ENCODE measurements at places on chromosomes 11 and 22.
A peak's percentile ranks its signal among the peaks of the same experiment; 100 is the strongest.

GRCh38 chr11:118147502-118147901, 5.1 kb downstream of the SCN4B start:
- DNase-seq: no peak

DNA sequence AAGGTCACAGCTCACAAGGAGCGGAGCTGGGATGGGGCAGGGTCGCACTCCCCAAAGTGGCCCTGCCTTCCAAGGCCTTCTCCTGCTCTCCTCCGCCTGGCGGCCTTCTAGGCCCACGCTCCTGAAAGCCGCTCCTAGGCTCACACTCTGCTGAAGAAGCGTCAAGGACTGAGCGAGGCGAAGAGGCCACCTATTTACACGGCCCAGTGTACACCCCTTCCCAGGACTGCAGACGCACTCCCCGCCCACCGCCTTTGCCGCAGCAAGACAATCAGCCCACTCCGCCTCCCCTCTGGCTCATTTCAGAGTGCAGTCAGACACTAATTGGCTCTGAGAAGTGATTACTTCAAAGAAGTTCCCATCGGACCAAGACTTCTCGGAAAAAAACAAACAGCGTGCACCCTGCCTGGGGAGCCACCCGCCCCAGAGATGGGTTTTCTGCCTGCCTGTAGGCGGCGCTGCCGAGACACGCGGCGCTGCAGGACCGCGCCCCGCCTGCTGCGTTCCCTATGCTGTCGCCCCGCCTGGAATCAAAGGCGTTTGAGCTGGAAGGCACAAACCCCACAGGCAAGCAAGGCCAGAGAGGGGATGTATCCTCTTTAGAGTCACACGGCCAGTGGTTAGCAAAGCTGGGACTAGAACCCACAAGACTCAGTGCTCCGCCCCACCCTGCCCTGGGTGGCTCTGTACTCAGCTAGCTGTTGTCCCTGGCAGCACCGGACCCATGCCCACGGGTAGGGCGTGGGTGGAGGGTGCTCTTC, 414.8 kb downstream of the BUD13 start:
- peak; percentile 88 for DNase-seq

- DNase-seq: peak; percentile 84
These were observed 75.8 kb downstream of the GGTLC2 start for GRCh38 chr22:22720201-22720723.

DNA sequence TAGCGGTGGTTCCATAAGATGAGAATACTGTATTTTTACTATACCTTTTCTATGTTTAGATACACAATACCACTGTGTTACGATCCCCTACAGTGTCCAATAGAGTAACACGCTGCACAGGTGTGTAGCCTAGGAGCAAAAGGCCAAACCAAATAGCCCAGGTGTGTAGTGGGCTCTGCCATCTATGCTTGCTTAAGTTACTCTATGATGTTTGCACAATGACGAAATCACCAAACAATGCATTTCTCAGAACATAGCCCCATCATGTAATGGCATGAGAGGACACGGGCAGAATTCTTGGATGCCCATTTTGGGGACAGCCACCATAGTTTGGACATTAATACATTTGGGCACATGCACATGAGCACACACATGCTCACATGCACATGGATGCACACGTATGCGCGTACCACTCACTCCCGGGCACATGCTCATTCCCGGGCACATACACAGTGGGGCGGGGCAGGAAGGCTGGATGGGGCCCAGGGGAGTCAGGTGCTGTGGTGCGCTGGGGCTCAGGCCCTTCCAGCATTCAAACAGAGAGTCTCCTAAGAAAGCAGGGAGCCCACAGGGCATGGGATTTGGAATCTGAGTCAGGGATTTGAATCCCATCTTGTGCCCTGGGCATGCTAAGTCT, 51.1 kb downstream of the RTN4R start:
- no peak for DNase-seq

GRCh38 chr22:24181088-24181995, at the start of gene SUSD2:
Gene SUSD2 (plus strand): TSS chr22:24181487. CDS start chr22:24181520, 33 bp downstream.
- peak; percentile 83 for DNase-seq

GRCh38 chr11:46009647-46010046, 87.2 kb downstream of the LARGE2 start:
- DNase-seq: no peak

- no peak for DNase-seq
These were observed 5.1 kb downstream of the OR10V1 start for GRCh38 chr11:59708537-59708936.

DNA sequence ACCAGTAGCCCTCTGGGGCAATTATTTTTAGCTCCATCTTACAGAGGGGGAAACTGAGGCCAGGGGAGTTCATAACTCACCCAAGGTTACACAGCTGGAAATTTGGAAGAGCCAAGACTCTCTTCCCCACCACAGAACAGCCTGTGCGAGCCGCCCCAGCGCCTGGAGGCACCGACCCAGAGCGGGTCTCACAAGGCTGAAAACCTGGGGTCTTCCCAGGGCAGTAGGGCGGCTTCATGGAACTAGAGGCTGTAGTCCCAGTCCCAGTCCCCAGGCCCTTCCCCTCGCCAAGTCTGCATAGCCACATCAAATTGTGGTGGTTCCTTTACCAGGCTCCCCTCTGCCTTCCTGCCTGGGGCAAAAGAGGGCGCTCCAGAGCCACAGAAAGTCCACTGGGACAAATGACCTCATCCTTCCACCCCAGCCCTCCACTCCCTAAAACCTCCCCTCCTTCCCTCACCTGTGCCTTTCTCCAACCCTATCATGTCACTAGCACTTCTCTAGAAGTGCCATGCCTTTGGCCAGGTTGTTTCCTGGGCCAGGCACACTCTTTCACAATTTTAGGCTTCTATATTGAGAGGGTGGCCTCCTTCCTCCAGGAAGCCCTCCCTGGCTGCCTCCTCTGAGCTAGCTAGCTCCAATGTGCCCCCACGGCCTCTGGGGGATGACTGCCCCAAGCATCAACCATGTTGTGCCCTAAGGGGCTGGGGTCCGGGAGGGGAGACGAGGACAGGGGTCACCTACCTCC, 15.2 kb upstream of the CDC42EP1 start:
- DNase-seq: peak; percentile 94

- DNase-seq: no peak
These were observed 86.5 kb downstream of the MYO7A start for GRCh38 chr11:77214557-77214956.

GRCh38 chr11:31656051-31656450, 146.5 kb downstream of the ELP4 start:
- no peak for DNase-seq

GRCh38 chr11:12818333-12819015, 144.3 kb downstream of the TEAD1 start:
- no peak for DNase-seq

DNA sequence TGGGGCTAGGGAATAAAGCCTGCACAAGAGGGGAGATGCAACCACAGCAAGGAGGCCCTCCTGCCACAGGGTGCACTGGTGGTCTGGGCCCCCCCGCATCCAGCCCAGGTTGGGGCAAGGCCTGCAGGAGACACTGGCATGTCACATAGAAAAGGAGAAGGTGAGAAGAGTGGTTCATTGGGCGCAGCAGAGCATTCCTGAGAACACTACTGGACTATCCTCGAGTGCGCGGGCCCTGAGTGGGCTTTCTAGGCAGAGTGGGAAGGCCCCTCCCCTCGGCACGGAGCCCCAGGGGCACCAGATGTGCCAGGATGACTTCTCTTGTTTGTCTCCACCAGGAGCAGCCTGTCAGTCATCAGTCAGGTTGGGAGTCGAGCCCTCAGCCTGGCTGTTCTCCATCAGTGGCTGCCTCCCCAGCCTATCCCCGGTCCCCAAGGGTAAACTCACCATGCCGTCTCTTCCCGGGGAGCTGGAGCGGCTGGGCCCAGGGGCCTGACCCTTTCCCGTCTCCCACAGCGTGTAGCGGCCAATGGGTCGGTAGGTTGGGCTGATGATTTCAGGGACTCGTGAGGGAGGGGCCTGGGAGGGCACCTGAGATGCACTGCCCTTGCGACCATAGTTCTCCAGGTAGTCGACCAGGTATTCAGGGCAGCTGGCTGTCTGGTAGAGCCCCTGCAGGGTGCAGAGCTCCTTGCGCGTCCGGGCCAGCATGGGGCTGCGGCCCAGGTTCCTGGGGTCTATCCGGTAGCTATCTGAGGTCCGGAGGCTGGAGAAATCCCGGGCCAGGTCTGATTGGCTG, 9.0 kb downstream of the USP2 start:
- DNase-seq: no peak

GRCh38 chr11:87039371-87039770, 1.6 kb downstream of the TMEM135 start:
- DNase-seq: no peak

DNA sequence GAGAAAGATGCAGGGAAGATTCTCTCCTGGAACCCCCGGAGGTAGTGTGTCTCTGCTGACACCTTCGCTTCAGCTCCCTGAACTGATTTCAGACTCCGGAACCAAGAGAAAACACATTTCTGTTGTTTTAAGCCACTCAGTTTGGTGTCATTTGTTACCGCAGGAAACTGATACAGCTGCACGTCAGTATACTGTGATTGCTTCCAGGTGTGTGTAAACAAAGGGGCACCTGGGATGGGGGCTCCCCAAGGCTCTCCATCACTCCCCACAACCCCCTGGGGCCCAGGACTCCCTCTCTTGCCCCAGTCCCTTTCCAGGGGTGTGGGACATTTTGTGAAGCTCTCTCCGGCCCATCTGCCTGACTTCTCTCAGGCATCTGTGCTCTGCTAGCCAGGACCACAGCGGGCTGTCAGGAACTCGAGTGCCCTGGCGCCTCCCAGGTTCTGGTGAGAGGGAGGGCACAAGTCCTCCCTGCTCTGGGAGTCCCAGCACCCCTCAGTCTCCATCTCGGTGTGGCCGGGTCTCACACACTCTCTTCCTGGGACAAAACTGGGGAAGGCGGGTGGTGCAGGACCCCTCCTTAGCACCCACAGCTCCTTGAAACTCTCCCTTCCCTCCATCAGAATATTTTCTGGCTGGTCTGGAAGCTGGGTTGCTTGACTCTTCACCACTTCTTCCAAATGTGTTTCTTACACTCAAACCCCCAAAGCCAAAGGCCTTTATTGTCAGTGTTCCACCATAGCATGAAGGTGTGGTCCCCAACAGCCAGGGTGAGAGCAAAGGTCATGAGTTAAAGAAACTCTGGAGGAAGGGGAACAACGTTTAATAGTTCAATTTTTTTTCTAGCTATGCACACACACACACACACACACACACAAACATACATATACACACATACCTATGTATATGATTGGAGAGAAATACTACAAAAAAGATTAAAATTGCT, 35.0 kb upstream of the TSKU start:
- no peak for DNase-seq

DNA sequence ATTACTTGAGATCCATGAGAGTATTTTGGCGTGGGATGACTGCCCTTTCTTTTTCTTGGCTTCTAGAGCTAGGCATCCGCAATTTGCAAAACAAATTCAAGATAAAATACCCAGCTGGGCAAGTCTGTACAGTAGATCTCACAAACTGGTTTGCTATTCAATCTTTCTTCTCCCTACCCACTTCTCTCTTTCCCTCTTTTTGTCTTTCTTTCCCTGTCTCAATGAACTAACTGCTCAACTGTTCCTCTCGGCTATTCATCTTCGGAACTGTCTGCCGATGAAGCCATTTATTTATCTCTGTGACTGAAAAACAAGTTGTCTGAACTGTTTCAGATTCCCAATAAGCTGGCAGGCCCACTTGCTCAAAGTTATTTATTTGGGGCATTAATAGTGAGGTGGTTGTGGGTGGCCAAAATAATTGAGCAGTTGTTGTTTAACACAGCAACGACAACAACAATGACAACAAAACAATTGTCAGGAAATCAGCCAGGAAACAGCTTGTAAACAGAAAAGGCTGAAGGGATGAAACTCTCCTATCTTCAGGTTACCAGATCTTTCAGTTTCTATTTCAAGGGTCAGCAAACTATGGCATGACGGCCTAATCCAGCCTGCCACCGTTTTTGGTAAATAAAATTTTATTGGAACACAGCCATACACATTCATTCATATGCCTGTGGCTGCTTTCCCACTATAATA, 76.0 kb upstream of the MTMR2 start:
- DNase-seq: no peak

DNA sequence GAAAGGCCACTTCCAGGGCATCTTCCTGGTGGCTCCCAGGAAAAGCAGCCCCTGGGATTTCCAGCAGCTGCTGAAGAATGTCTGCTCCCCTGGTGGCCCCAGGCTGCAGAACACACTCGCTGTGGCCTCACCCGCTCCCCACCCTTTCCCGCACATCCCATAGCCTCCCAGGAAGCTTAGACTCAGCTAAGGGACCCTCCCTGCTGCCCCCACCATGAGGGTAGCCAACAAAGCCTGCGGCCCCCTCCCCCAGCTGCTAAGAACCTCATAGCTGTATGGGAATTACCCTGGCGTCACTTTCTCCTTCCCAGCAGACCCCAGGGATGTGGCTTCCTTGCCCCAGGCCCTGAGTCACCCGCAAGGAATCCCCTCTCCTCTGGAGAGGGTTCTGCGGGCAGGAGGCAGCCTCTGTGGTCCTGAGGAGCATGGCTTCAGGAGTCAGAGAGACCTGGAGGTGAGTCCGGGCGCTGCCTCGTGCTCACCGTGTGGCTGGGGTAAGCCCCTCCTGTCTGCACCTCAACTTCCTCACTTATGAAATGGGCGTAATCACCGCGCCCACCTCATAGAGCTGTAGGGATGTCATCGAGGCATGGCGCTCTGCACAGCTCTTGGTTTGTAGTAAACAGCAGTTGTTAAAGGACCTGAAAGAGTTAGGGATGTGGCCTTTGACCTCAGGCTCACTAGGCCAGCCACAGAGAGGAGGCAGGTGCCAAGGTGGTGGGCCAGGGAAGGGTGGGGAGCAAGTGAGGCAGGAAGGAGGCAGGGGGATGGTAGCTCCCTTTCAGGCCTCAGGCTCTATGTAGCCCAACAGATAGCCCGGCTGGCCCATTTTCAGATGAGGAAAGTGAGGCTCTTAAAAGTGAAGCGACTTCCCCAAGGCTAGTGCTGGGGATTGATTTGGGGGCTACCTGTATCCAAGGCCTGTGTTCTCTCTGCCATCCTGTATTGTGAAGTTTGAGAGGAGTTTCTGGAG, 71.2 kb downstream of the LRRC32 start:
- peak; percentile 97 for DNase-seq

DNA sequence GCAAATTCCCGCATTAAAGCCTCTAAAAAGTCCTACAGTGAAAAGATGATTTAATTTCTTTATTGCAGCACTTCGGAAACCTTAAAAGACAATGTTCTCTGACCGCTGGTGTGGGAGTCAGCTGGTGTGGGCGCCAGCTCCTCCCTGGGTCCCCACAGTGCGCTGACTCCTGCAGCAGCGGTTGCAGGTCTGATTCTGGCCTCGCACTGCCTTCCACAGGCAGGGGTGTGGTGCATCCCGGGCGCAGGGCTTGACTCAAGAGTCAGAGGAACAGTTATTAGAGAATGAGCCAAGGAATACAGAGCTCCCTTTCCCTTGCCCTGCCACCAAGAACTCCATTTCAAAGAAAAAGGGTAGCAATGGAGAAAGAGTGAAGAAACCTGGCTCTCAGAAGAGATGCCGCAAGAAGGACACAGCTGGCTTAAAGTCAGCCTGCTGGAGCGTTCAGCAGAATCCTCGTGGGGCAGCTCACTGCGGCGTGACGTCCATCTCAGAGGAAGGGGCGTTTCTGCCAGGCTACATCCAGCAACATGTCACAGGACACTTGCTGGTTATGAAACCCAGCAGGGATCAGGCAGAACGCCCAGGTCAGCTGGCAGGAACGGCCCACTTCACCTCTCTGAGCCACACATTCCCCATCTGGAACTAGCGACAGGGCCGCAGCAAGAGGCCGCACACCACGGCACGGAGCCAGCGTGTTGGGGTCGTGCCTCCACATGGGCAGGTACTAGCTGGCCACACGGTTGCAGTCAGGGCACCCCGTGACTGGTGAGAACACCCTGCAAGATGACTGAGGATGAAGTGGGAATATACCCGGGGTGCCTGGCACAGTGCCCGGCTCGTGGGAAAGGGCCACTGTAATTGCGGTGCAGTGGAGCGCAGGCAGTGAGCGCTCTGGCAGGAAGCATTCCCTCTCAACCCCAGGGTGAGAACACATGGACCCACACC, 18.1 kb upstream of the EFCAB6 start:
- DNase-seq: no peak

- DNase-seq: no peak
These were observed 196.3 kb downstream of the BUD13 start for GRCh38 chr11:116576526-116576925.

Measured in islet precursor cell (in vitro differentiated cells).